ENCODE measurements at places on chromosomes 6 and 20. TPM values are rescaled to one million over a fixed set of nuclear protein-coding genes. Genes with fewer than 3 reads are reported as not detected.

The CTCFL gene
- not detected for total RNA-seq

The MUC21 gene
- total RNA-seq, result 721 TPM

The OXT gene
- not detected for total RNA-seq

The TOX2 gene
- 1.2 TPM for total RNA-seq

The RTEL1 gene
- 12.2 TPM for total RNA-seq

Measured in esophagus mucosa (tissue), 1 donor.